ENCODE measurements at places on chromosomes 2 and 18.
A peak's percentile ranks its signal among the peaks of the same experiment; 100 is the strongest.

GRCh38 chr2:159971365-159972152, 90.9 kb downstream of the PLA2R1 start:
- no peak overlapping the region for H3K27ac ChIP-seq
- no peaks in the 10 kb centered on the region for H3K36me3 ChIP-seq
- no peak for DNase-seq
- no peak overlapping the region for H3K4me3 ChIP-seq
- H3K4me1 ChIP-seq: no peaks in the 10 kb centered on the region

DNA sequence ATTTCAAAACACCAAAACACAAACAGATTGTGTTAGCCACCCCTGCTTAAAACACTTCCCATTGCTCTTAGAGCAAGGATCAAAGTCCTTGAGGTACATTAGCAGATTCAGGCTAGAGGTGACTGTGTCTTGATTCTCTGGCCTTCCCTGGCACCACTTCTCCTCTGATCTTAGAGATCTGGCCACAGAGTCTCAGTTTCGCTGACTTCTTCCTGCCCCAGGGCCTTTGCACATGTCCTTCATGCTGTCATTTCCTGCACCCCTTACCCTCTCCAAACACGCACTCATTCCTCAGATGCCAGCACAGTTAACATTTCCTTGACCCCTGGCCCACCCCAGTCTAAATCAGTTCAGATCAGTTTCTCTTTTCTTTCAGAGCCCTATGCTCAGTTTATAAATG, 16.9 kb downstream of the CXCR4 start:
- H3K27ac ChIP-seq: no peak overlapping the region
- no peak for DNase-seq
- no peaks in the 10 kb centered on the region for H3K27me3 ChIP-seq
- no peak overlapping the region for H3K4me3 ChIP-seq

GRCh38 chr2:154960802-154961583, 262.5 kb downstream of the KCNJ3 start:
- no peak for DNase-seq
- H3K27me3 ChIP-seq: no peaks in the 10 kb centered on the region
- H3K4me1 ChIP-seq: no peaks in the 10 kb centered on the region
- H3K4me3 ChIP-seq: no peak overlapping the region

DNA sequence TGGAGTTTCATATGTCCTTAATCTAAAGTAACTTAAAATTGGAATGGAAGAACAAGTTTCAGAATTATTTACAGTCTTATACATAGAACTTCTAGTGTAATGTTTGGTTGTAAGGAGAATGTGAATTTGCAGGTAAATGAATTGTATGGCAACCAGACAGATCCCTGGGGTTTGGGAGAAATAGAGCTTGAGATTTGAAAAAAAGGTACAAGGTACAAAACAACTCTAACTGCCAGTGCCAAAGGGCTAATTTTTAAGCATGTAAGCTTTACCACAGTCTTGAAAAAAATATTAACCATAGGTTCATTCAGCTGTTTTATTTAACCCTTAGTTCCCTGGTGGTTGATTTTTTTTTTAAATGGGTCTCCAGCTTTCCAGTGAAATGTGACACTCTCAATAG, 103.3 kb downstream of the ICA1L start:
- no peak overlapping the region for H3K4me3 ChIP-seq
- H3K36me3 ChIP-seq: peaks cover 4% of the 10 kb centered on the region
- H3K4me1 ChIP-seq: peaks cover 3% of the 10 kb centered on the region
- no peak for DNase-seq
- H3K27ac ChIP-seq: no peak overlapping the region
- H3K27me3 ChIP-seq: no peaks in the 10 kb centered on the region

DNA sequence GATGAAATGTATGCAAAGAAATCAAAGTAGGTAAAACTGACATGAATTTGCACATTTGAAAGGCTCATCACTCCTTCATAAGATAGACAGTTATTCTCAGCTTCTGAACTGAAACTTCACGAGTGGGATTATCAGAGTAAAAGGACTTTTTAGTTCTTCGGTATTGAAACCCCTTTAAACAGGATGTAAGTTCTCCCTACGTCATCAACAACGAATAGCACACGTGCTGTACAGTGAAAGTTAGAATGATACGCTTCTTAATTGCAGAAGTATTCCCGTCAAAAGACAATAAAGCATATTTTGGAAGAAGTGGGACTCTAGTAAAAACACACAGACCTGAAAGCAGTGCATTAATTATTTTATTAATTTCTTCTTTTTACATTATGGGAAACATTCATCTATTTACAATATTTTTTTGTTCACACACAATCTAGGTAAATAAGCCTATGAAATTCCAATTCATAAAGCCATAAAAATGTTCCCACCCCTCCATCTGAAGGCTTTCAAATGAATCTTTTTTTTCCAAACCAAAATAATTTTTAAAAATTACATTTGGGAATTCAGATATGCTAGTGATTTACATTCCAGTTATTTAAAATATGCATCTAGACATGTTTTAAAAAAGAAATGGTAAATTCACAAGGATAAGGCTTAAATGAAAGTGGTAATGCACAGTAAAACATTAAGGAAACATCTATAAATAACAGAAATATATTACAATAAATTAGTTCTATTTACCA, 45.9 kb downstream of the TGIF1 start:
- H3K4me3 ChIP-seq: no peak overlapping the region
- no peak for DNase-seq
- no peak overlapping the region for H3K27ac ChIP-seq

DNA sequence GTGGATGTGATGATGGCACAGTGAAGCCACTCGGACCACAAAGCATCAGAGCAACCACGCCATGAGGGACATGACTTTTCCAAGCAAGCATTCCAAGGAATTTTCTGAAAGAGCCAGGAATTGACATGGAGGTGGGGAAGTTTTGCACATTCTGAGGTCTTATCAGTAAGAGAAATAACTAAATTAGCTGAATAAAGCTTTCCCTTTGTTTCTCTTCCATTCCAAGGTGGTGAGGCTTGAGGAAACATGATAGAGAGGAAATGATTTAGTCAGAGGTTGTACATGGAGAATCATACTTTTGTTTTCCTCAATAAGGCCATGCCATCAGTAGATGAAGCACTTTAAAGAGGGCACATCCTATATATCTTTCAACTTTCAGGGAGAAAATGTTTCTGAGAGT, 115.7 kb upstream of the MMADHC start:
- H3K4me3 ChIP-seq: no peak overlapping the region
- H3K4me1 ChIP-seq: no peaks in the 10 kb centered on the region
- H3K27me3 ChIP-seq: peaks cover 9% of the 10 kb centered on the region
- no peak overlapping the region for H3K27ac ChIP-seq
- no peak for DNase-seq

GRCh38 chr2:217440000-217440399, 562.8 kb downstream of the TNS1 start:
- no peaks in the 10 kb centered on the region for H3K4me1 ChIP-seq
- no peak for DNase-seq
- H3K36me3 ChIP-seq: peaks cover 3% of the 10 kb centered on the region
- no peak overlapping the region for H3K27ac ChIP-seq
- H3K27me3 ChIP-seq: no peaks in the 10 kb centered on the region

GRCh38 chr2:45653122-45653913, 1.8 kb downstream of the PRKCE start:
- H3K4me1 ChIP-seq: peaks cover 24% of the 10 kb centered on the region
- peak overlapping the region; percentile 86 for H3K27ac ChIP-seq
- peak overlapping the region; percentile 90 for H3K4me3 ChIP-seq
- DNase-seq: no peak
- no peaks in the 10 kb centered on the region for H3K27me3 ChIP-seq

DNA sequence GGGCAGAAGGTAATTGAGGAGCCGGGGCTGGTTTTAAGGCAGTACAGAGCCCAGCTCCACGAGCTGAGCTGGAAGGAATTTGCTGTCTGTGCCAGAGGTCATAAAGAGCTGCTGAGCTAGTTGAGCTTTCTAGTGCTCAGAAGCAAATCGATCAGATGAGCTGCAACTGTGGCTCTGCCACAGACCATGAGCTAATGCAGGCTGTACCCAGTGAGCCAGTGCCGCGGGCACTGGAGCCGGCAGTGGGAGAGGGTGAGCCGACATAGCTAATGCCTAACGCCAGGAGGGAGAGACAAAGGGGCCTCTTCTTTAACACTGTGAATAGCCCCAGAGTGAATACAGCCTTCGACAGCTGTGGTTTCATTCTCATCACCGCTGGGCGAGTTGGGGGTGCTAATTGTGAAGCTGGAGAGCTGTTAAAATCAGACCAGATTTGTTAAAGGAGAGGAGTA, 410.1 kb upstream of the TCF4 start:
- no peak overlapping the region for H3K4me3 ChIP-seq
- H3K4me1 ChIP-seq: no peaks in the 10 kb centered on the region
- no peaks in the 10 kb centered on the region for H3K36me3 ChIP-seq
- no peak overlapping the region for H3K27ac ChIP-seq

DNA sequence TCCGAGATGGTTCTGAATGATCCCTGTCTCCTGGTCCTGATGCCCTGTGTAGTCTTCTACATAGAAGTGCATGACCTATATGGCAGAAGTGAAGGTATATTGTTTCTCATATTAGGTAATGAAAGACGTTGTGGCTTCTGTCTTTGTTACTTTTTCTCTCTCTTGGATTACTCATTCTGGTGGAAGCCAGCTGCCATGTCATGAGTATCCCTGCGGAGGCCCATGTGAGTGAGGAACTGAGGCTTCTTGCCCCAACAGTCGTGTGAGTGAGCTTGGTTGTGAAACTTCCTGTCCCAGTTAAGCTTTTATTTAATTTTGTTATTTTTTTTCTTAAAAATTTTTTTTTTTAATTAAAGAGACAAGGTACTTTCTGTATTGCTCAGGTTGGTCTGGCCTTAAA, 134.7 kb downstream of the UBR3 start:
- no peak for DNase-seq
- no peak overlapping the region for H3K27ac ChIP-seq
- H3K4me1 ChIP-seq: peaks cover 9% of the 10 kb centered on the region
- H3K27me3 ChIP-seq: no peaks in the 10 kb centered on the region
- no peak overlapping the region for H3K4me3 ChIP-seq

- peaks cover 19% of the 10 kb centered on the region for H3K27me3 ChIP-seq
- DNase-seq: no peak
- no peaks in the 10 kb centered on the region for H3K4me1 ChIP-seq
- H3K36me3 ChIP-seq: peaks cover 5% of the 10 kb centered on the region
- no peak overlapping the region for H3K27ac ChIP-seq
- H3K4me3 ChIP-seq: no peak overlapping the region
Measured at GRCh38 chr2:186558512-186559276, 31.2 kb upstream of the ITGAV start.

DNA sequence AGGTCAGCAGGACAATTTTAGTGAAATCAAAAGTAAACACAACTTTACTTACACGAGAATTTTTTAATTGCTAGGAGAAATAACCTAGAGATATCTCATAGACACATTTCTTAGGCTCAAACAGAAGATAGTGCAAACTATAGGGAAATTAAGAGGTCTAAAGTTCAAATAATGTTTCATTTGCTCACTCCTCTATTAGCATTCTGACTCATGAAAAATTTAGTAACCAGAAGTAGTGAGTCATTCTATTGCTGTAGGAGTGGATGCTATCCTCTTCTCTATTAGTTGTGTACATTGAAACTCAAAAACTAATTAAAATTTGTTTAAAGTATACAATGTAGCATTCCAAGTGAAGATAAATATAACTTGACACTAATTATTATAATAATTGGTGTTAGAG, 908.3 kb upstream of the TMEFF2 start:
- no peak for DNase-seq
- H3K4me1 ChIP-seq: no peaks in the 10 kb centered on the region
- no peaks in the 10 kb centered on the region for H3K27me3 ChIP-seq

DNA sequence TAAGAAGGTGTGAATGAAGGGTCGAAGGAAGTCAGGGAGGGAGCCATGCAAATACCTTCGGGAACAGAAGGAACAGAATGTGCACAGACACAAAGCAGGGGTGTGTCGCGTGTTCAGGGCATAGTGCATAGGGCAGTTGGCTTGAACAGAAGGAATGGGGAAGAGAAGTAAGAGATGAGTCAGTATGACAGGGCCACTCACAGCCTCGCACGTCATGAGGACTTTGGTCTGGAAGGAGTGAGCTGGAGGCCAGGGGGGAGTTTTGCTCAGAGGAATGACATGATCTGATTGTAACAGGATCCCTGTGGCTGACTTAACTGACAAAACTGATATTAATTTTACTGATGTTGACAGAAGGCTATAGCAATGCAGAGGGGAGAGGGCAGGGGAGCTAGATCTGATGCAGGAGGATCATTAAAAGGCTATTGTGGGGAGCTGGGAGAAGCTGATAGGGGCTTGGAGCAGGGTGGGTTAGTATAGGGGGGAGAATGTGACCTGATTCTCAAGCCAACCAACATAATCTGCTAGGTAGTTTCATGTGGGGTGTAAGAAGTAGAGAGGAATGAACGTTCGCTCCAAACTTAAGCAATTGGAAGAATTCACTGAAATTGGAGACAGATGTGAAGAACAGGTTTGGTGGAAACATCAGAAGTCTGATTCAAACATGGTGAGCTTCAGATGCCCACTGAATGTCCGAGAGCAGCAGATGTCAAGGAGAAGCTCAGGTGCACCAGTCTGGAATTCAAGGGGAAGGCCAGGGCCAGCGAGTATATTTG, 60.4 kb upstream of the COPS8 start:
- H3K27me3 ChIP-seq: peaks cover 20% of the 10 kb centered on the region
- H3K27ac ChIP-seq: no peak overlapping the region
- no peak overlapping the region for H3K4me3 ChIP-seq
- no peak for DNase-seq
- peaks cover 3% of the 10 kb centered on the region for H3K36me3 ChIP-seq
- H3K4me1 ChIP-seq: peaks cover 5% of the 10 kb centered on the region

GRCh38 chr2:201947287-201947686, 86.4 kb upstream of the FZD7 start:
- no peaks in the 10 kb centered on the region for H3K36me3 ChIP-seq
- H3K27me3 ChIP-seq: peaks cover 36% of the 10 kb centered on the region
- no peak for DNase-seq
- no peaks in the 10 kb centered on the region for H3K4me1 ChIP-seq

GRCh38 chr18:52531836-52532235, 191.8 kb downstream of the DCC start:
- no peak overlapping the region for H3K4me3 ChIP-seq
- no peaks in the 10 kb centered on the region for H3K4me1 ChIP-seq
- no peaks in the 10 kb centered on the region for H3K36me3 ChIP-seq
- DNase-seq: no peak

- H3K27ac ChIP-seq: no peak overlapping the region
- peaks cover 2% of the 10 kb centered on the region for H3K4me1 ChIP-seq
- H3K27me3 ChIP-seq: no peaks in the 10 kb centered on the region
- H3K36me3 ChIP-seq: no peaks in the 10 kb centered on the region
Measured at GRCh38 chr2:227095346-227095745, 68.7 kb downstream of the COL4A4 start.

DNA sequence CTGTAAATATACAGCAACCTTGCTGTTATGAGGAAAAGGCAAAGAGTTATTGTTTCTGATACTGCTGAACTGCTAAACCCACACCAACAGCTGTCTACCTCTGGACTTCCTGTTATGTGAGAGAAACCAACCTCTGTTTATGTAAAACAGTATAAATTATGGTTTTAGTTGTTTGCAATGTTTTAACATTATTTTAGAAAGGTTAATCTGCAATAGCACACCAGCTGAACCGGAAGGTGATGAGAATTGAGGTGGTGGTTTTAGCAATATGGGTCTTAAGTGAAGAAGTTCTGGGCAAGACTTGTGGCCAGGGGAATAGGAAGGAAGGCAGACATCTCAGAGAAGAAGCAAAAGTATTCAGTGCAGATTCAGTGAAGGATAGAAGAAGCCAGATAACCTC, 237.8 kb downstream of the PLCL1 start:
- no peak overlapping the region for H3K4me3 ChIP-seq
- H3K27me3 ChIP-seq: no peaks in the 10 kb centered on the region
- peaks cover 14% of the 10 kb centered on the region for H3K4me1 ChIP-seq
- no peak for DNase-seq
- no peak overlapping the region for H3K27ac ChIP-seq
- H3K36me3 ChIP-seq: no peaks in the 10 kb centered on the region

All from T-helper 17 cell (primary cell).